Activated CD8-positive, alpha-beta T cell treated with anti-CD3 and anti-CD28 coated beads, Interleukin-2, amount 10 ng/mL, durations not matched to agents 7 days and 5 days (primary cell): ENCODE measurements at places on chromosomes 4 and X. TPM values are rescaled to one million over a fixed set of nuclear protein-coding genes. Genes with fewer than 3 reads are reported as not detected.
A peak's percentile ranks its signal among the peaks of the same experiment; 100 is the strongest.

CFP gene
- 11.5 TPM for total RNA-seq

GRCh38 chrX:36908801-36909675 is 99.1 kb upstream of the FAM47C start:
- DNase-seq = no peak
- H3K4me1 ChIP-seq = no peaks in the 10 kb centered on the region
- H3K36me3 ChIP-seq = no peaks in the 10 kb centered on the region
- H3K27ac ChIP-seq = no peak overlapping the region
- no peak overlapping the region for H3K4me3 ChIP-seq

F9 gene
- not detected for total RNA-seq

NHSL2 gene
- 0.50 TPM for total RNA-seq

FSTL5 gene
- total RNA-seq = not detected

DNA sequence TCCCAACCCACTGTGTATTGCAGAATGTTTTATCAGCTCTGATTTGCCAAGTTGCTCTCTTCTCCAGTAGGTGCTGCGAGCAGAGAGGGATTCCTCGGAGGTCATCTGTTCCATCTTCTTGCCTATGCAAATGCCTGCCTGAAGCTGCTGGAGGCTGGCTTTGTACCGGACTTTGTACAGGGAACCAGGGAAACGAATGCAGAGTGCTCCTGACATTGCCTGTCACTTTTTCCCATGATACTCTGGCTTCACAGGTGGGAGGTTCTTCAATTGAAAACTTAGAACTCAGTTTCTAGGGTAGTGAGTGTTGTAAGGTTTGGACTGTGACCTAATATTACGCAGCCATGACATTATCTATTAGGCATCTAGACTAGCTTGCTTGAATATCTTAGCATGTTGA is 24.9 kb downstream of the AR start:
- H3K4me3 ChIP-seq = no peak overlapping the region
- DNase-seq = no peak
- H3K36me3 ChIP-seq = no peaks in the 10 kb centered on the region

ERVMER34-1 gene
- not detected for total RNA-seq

DNA sequence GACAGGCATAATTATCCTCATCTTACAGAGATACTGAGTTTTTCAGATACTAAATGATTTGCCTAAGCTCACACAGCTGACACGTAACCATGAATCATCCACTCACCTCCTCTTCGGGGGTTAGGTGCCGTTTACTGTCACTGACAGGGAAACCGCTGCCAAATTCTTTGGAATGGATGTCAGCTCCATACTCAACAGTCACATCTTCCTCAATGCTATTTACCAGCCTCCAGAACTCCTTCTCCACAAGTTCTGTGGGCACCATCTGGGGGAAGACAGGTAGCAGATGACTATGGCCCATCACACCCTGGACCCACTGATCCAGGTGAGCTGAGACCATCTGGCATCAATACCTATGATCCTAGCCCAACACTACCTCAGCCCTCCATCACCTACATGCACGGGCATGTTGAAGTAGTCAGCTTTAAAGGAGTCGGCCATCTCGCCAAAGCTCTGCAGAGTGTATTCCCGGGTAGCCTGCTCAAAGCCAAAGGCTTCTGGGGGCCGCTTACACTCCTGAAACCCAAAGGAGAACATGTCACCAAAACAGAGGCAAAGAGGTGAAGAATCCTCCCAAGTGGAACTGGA is 13.5 kb downstream of the KDM5C start:
- H3K4me3 ChIP-seq = no peak overlapping the region
- H3K4me1 ChIP-seq = no peaks in the 10 kb centered on the region

SPANXN3 gene
- total RNA-seq = not detected

DNA sequence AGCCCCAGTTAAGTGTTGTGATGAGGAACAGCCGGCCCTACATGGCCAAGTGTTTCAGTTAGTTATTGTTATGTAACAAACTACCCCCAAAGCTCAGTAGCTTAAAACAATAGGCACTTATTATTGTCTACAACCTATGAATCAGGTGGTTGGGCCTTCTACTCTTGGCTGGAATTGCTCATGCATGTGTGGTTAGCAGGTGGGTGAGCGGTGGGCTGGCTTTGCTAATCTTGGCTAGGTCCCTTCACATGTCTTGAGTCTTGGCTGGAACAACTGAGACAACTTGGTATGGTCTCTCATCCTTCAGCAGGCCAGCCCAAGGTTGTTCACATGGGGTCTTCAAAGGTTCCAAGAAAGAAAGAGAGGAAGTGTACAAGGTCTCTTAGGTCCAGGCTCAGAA is 54.5 kb upstream of the CHRNA9 start:
- H3K4me3 ChIP-seq = no peak overlapping the region
- H3K27ac ChIP-seq = peak overlapping the region; percentile 56
- peaks cover 59% of the 10 kb centered on the region for H3K4me1 ChIP-seq
- H3K27me3 ChIP-seq = no peaks in the 10 kb centered on the region
- peaks cover 14% of the 10 kb centered on the region for H3K36me3 ChIP-seq

DNA sequence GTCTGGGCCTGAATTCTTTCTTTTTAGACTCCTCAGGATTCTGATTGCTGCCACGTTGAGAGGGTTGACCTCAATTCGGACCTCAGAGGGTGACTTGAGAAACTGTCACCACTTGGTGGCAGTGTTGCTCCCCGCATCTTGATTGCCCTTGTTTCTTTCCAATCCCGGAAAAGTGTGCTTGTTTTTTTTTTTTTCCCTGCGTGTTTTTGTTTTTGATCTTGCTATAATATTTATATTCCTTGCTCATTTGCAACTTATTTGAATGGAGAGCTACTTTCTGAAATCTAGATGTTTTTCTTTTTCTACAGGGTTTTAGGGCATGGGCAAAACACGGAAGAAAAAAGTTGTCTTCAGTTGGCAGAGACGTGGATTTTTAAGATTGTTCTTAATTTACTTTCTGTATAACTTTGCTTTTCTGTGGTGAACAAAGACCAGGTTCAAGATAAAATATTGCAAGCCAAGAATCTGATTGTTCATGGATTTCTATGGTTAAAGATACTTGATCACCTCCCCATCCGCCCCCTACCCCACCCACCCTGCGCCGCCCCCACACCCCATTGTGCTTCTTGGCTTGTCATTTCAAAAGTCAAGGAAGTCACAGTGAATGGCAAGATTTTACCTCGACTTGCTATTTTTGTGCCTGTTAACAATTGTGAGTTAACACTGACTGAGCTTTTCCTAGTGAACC is 102.0 kb downstream of the PTTG2 start:
- peak; percentile 75 for DNase-seq
- peaks cover 29% of the 10 kb centered on the region for H3K36me3 ChIP-seq
- no peaks in the 10 kb centered on the region for H3K27me3 ChIP-seq
- H3K4me3 ChIP-seq = peak overlapping the region; percentile 61
- peaks cover 15% of the 10 kb centered on the region for H3K4me1 ChIP-seq
- H3K27ac ChIP-seq = peak overlapping the region; percentile 58
